Effector memory CD8-positive, alpha-beta T cell (primary cell): ENCODE measurements at places on chromosomes 5 and 9.
A peak's percentile ranks its signal among the peaks of the same experiment; 100 is the strongest.

DNA sequence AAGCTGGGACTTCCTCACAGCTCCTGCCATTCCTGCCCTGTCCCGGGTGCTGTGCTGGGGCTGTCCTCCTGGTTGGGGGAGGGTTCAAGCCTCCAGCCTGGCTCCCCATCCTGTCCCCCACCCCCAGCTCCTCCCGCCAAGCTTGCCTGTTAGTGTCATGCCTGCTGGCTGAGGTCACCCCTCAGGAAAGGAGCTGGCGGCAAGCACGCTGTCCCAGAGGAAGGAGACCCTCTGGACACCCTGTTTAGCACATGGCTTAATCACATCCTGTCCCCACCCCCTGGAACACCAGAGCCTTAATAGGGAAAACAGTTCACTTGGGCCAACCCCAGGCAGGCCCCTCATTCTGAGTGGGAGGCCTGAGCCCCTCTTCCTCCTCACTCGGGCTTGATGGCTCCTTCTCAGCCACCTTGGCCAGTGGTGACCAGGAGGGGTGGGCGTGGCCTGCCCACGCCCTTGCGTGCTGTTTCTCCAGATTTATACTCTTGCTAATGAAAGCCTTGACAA is 9.2 kb upstream of the PHYHD1 start:
- peak overlapping the region; percentile 87 for H3K27ac ChIP-seq
- no peaks in the 10 kb centered on the region for H3K27me3 ChIP-seq
- no peak for DNase-seq
- peaks cover 31% of the 10 kb centered on the region for H3K4me1 ChIP-seq
- H3K36me3 ChIP-seq: peaks cover 53% of the 10 kb centered on the region

DNA sequence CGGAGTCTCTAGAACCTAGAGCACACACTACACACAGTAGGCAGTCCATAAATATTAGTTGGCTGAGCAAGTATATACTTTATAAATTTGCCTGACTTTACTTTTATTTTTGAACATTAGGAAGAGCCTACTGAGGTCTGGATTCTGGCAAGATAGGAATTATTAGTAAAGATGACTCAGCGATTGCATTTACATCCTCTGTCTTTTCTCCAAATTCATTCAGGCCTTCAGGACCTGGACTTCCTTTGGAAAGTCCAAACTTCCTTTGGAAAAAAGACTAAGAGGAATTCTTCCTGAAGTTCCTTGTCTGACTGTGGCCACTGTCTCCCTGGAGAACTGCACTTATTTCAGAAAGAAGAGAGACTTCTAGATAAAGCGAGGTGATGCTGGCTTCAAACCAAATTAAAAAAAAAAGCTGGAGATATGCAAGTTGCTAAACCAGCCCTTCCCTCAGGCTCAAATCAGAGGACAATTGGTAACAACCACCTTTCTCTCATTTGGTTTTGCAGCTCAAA is 251.3 kb downstream of the GAS1 start:
- no peak for DNase-seq
- H3K27ac ChIP-seq: no peak overlapping the region
- H3K4me1 ChIP-seq: no peaks in the 10 kb centered on the region

DNA sequence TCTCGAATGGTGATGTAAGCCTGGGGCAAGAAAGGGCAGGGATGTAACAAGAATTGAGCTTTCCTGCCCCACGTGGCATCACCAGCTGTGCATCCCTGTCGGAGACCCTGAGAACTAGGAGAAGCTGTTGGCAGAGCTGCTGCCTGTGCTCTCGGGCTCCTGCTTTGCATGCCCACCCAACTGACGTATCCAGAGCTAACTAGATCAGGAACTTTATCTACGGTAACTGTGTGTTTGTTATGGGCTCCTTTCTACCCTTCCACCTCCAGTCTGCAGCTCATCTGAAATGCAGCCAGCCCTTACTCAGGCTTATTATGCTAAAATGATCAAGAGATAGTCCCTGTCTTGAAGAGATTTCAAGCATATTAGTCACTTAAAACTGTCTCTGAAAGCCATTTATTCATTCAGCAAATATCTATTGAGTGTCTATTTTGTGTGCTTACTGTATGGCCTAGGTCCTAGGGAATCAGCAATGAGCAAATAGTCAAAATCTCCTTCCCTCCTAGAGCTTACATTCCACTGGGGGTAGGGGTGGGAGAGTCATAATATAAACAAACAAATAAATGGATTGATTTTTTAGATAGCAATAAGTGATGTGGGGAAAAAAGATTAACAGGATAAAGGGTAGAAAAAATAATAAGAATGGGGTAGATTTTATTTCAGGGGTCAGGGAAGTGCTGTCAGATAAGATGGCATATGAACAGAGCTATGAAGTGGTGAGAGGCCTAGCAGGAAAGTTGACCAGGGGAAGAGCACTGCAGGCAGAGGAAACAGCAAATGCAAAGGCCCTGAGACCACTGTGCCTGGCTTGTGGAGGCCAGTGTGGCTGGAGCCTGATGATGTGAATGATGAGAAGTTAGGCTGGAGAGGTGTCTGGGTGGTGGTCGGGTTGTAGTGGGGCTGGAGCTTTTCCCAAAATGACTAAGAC is 118.2 kb downstream of the GALNT10 start:
- peak overlapping the region; percentile 61 for H3K27ac ChIP-seq
- H3K4me3 ChIP-seq: peak overlapping the region; percentile 0
- peaks cover 29% of the 10 kb centered on the region for H3K4me1 ChIP-seq
- H3K27me3 ChIP-seq: no peaks in the 10 kb centered on the region

DNA sequence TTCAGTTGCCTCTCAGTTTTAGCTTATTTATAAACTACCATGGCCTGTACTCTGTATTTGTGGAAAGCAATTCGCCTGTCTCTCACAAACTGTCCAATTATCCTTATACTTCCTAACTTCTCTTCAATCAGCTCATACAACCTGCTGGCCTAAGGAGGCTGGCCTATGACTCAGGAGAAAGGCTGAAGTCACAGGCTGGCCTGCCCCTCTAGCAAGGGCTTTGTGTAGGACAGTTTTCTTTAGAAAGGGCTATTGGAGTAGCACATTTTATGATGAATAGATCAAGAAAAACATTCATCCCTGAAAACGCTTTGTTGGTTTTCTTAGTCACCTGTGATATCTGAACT is 988.7 kb upstream of the ARRDC3 start:
- H3K27me3 ChIP-seq: no peaks in the 10 kb centered on the region
- H3K27ac ChIP-seq: no peak overlapping the region
- no peaks in the 10 kb centered on the region for H3K4me1 ChIP-seq
- no peak for DNase-seq

DNA sequence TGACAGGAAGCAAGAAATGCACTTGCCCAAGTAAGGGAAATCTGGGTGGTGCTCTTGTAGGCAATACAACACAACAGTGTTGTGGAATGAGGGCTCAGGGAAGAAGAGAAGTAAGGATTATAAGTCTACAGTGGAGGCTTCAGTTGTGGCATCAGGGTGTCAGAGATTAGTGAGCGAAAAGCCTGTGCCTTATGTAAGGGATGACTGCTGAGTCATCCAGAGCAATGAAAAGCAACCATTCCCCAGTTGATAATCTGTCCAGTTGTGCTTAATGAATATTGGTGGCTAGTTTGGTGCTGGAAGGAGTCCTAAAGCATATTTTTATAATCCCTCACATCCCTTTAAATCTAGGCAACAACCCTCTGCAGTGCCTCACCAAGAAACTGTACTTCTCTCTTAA is 42.0 kb downstream of the FBXO38 start:
- H3K36me3 ChIP-seq: peaks cover 70% of the 10 kb centered on the region
- H3K4me3 ChIP-seq: no peak overlapping the region
- DNase-seq: no peak
- H3K4me1 ChIP-seq: peaks cover 20% of the 10 kb centered on the region
- H3K27me3 ChIP-seq: no peaks in the 10 kb centered on the region

DNA sequence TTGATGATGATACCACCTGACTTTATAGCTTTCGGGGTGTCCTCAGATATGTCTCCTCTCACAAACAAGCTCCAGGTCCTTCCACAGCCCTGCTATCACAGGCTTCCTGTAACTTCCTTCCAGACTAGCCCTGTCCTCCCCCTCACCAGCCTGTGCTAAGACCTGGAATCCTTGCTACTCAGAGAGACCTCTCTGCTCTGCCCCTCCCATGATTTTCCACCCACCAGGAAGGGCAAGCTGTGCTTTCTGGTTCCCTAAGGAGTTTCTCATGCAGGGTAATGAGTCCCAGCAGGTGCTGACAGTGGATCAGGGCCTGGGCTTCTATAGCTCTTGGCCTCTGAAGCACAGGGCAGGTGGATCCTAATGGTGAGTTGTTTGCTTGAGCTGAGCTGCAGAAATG is 86.9 kb downstream of the AOPEP start:
- H3K27ac ChIP-seq: peak overlapping the region; percentile 11
- no peaks in the 10 kb centered on the region for H3K27me3 ChIP-seq
- no peak for DNase-seq
- peaks cover 8% of the 10 kb centered on the region for H3K4me1 ChIP-seq
- peaks cover 10% of the 10 kb centered on the region for H3K36me3 ChIP-seq

GRCh38 chr9:114433720-114434255 is 46.0 kb upstream of the AKNA start:
- no peaks in the 10 kb centered on the region for H3K27me3 ChIP-seq
- DNase-seq: no peak
- peaks cover 8% of the 10 kb centered on the region for H3K4me1 ChIP-seq
- no peaks in the 10 kb centered on the region for H3K36me3 ChIP-seq

GRCh38 chr5:133687212-133688061 is 75.1 kb upstream of the FSTL4 start:
- H3K36me3 ChIP-seq: no peaks in the 10 kb centered on the region
- H3K4me3 ChIP-seq: no peak overlapping the region
- no peak overlapping the region for H3K27ac ChIP-seq
- H3K4me1 ChIP-seq: no peaks in the 10 kb centered on the region
- DNase-seq: no peak
- peaks cover 46% of the 10 kb centered on the region for H3K27me3 ChIP-seq

DNA sequence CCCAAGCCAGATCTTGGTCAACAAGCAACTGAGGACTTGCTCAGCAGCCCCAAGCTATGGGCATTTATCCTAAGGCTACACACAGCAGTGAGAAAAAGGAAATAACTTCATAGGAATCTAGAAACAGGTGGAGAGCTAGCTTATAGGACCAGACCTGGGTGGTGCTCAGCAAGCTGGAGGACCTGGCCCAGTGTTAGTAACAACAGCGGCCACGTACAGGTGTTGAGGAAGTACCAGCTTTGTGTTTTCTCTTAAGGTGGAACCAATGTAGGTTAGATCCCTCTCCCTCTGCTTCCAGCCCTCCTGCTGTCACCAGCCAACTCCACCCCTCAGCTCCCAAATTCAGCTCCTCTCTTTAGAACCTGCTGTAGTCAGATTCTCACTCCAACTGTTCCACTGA is 43.4 kb downstream of the IRF1 start:
- H3K27ac ChIP-seq: peak overlapping the region; percentile 99
- H3K27me3 ChIP-seq: no peaks in the 10 kb centered on the region
- no peak for DNase-seq
- peak overlapping the region; percentile 66 for H3K4me3 ChIP-seq
- H3K36me3 ChIP-seq: peaks cover 43% of the 10 kb centered on the region
